Activated T-helper 1 cell treated with anti-CD3 and anti-CD28 coated beads, Interleukin-12 subunit alpha, Interleukin-12 subunit beta, Interleukin-2, Interleukin-4 antibody, amounts not matched to agents 30 ng/mL and 10 ng/mL and 1 ng/mL, durations not matched to agents 14 hours and 24 hours and 36 hours (primary cell): ENCODE measurements at places on chromosomes 4 and X. TPM values are rescaled to one million over a fixed set of nuclear protein-coding genes. Genes with fewer than 3 reads are reported as not detected.

Gene FAM184B
- total RNA-seq: not detected in 2 replicates

DNA sequence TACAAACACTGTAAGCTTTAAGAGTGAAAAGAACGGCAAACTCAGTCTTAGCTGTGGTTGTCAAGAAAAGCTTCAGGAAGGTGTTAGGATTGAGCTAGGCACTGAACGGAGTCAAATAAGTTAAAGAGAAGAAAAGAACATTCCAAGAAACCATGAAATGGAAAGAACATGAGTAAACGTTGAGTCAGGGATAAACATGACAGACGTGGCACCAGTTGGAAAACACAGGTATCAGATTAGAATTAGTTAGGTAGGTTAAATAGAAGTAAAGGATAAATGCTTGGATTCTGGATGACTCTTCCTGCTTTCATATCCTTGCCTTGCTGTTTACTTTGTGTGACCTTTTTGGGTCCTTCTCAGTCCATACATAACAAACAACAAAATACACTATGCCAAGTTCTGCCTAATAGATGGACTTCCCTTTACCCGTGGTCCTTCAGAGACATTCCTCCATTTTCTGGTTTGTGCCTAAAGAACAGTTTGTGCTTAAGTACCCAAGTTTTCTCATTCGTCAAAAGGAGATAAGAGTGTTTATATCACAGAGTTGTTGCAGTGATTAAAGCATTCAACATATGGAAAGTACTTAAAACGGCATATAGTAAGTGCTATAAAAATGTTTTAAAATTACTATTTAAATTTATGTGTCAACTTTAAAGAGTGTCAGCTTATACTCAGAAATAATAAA is 446.9 kb downstream of the TMA16 start:
- no peak for DNase-seq

Gene F11
- not detected in 2 replicates for total RNA-seq

GRCh38 chrX:5341902-5342301 is 886.8 kb downstream of the NLGN4X start:
- no peak for DNase-seq

Gene TLL1
- not detected in 2 replicates for total RNA-seq

Gene DMRTC1
- not detected in 2 replicates for total RNA-seq

DNA sequence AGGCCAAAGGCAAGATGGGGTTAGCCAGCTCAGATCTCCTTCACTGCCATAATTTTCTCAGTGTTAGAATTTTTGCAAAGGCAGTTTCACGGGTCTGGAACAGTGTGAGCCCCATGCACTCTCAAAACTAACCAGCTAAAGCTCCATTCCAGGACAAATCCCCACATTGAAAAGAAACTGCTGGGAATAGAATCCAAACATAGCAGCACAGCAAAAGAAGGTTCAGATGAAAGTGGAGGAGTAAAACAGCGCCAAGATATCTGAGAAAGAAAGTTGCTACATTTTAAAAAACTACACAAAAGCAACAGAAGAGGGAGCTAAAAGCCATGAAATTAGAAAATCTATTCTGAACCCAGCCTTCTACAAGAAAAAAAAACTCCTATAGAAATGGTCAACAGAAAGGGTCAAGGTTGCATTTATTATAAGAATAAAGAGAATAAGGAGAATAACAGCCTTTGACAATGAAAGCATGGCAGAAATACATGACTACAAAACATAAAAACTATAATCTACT is 39.6 kb upstream of the SLC7A3 start:
- no peak for DNase-seq

Gene PFKFB1
- total RNA-seq: 0.39 and 0.93 TPM in 2 replicates

Gene VMA21
- 39.4 and 49.2 TPM in 2 replicates for total RNA-seq

DNA sequence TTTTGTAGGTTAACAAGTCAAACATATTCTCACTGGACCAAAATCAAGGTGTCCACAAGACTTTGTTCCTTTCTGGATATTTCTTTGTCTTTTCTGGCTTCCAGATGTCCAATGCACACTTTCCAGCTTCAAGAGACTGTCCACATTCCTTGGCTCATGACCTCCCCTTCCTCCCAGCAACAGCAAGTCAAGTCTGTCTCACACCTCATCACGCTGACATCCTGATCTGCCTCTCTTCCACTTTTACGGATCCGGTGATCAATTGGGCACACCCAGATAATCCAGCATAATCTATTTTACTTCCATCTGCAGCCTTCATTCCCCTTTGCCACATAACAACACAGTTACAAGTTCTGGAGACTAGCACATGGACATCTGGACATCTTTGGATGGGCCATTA is 9.6 kb downstream of the TIFA start:
- no peak for DNase-seq

GRCh38 chr4:76485450-76485849 is 50.4 kb downstream of the SHROOM3 start:
- DNase-seq: no peak

DNA sequence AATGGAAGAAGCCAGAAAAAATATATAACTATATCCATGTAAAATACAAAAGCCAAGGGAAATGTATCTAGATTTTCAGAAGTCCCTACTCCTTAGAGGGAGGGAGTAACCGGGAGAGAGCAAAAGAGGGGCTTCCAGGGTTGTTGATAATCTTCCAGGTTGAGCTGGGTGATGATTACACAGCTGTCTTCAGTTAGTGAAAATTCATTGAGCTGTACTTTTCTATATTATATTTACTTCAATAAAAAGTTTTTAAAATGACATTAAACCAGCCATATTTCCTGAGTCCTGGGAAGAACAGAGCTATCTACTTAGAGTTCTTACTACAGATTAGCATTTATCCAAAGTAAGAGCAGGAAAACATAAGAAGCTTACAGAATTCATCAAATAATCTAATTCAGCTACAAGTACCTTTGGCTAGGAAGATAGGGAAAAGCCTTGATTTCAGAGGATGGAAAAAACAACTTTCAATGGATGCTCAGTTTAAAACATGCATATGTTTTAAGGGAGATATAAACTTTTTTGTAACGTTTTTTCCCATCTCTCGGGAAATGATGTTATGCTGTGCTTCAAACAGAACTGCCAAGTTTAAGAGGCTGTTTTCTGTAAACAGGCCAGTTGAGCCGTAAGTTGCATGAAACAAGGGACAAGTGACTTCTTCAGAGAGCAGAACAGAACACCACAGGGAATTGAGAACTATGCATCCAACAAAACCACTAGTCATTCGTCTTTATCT is 204.6 kb downstream of the SCFD2 start:
- no peak for DNase-seq

DNA sequence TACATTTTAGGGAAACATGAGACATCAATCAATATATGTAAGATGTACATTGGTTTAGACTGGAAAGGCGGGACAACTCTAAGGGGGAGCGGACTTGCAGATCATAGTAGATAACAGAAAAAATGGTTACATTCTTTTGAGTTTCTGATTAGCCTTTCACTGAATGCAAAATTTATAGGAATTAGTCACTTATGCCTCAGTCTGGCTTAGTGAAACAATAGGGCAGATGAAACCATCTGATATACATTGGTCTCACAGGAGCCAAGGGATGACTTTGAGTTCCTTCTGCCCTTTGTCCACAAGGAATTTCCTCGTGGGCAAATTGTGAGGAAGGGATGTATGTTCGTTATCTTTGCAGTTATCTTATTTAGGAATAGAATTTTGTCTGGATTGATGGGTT is 128.2 kb downstream of the ARSF start:
- no peak for DNase-seq

DNA sequence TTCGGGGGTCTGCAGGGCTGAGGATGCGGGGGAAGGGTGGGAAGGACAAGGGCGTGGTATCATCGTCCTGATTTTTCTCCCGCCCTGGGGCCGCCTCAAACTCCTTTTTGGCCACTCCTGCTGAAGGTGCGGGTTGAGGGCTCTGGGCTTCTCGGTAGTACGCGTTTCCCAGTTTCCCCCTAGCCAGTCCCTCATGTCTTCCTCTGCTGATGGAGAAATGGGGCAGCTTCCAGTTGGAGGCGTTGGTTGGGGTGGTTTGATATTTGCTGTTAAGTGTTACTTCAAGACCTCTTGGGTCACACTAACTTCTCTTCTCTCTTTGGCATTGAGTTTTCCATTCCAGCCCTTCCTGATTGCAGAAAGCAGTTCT is 482 bp downstream of the GSTCD start:
- no peak for DNase-seq

GRCh38 chrX:30957753-30958152 is 68.7 kb upstream of the TAB3 start:
- no peak for DNase-seq

Gene DUSP9
- total RNA-seq: 0.10 TPM in 2 replicates
